Hematopoietic multipotent progenitor cell treated with erythropoietin and hydrocortisone succinate and interleukin-3 and kit ligand, for 4 days (in vitro differentiated cells): ENCODE measurements at places on chromosomes 2 and 18.

- DNase-seq: peak; percentile 62
Observed at GRCh38 chr2:69704446-69704845, 37.5 kb upstream of the ANXA4 start.

- DNase-seq: no peak
Observed at GRCh38 chr18:62426191-62426488, 96.7 kb upstream of the ZCCHC2 start.

DNA sequence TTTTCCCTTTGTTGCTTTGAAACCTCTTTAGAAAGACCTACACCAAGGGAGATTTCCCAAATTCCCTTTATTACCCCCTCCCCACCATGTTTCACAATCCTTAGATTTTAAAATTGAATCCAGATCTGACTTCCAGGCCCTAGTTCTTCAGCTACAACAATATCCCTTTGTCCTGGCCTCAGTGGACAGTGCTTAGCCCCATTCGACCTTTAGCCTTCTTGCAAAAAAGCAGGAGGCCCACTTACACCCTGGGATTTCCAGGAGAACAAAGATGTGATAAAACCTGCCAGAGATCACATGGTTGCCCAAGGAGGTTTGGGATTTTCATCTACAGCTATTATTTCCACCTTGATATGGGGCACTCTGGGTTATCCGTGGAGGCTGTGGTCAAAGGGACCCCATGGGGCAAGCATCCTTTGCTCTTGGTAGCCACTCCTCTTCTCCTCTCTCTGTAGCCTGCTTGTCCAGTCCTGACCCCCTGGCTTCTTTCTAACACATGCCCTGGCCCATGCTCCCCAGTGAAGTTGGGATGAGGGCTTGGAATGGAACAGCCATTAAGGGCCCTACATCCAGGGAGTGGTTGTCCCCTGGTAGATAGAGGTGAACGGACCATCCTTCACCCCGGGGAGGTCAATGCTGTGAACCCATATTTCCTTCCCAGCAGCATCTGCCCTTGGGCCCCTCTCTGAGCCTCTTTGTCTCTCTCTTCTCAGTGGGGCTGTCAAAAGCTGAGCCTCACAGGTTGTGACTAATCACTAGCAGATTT, 267.4 kb downstream of the DYSF start:
- no peak for DNase-seq

DNA sequence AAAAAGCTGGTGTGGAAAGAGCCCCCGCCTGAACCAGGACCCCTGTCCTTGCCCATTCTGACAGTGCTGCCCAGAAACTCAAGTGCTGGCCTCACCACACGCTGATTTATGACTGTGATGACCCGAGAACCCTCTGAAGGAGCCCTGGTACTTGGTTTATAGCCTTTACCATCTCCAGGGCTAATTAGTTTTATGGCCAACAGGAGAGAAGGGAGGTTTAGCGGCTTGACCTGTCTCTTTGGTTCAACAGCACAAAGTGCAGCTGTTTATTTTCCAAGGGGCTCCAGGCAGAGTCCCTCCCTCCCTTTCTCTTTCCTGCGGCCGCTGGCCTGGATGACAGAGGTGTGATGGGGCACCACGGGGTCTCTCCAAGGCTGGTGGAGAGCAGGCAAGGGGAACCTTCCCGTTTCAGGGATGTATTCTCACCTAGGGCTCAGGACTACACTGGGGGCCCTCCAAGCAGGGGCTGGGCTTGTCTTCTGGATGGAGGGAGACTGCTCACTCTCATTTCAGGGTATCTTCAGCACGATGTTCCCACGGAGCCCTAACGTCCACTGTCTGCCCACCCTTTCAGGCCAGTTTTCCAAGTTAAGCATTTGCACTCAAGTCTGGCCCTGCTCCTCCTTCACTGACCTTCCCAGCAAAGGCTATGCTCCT, 174.2 kb upstream of the GLI2 start:
- no peak for DNase-seq

DNA sequence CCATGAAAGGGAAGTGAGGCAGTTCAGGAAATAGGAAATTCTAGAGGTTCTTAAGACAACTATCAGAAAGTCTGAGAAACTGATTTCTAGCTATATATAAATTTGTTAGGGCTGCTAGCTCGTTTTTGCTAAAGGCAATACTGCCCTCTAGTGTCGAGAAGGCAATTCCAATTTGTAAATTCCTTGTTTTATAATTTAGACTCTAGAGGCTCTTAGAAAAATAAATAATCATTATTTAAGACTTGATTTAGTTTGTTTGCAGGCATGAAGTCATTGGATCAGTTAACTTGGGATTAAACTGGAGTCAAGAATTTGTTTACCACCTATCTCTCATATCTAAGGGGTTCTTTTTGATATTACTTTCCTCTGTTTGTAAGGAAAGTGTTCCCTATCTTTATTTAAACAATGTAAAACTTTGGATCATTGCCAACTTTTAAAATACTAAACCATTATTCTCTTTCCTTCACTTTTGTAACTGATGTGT, 66.2 kb downstream of the ACVR2A start:
- peak; percentile 83 for DNase-seq
